Activated CD8-positive, alpha-beta memory T cell treated with anti-CD3 and anti-CD28 coated beads, Interleukin-2, amount 10 ng/mL, durations not matched to agents 7 days and 5 days (primary cell): ENCODE measurements at places on chromosomes 2 and 18. TPM values are rescaled to one million over a fixed set of nuclear protein-coding genes. Genes with fewer than 3 reads are reported as not detected.

DNA sequence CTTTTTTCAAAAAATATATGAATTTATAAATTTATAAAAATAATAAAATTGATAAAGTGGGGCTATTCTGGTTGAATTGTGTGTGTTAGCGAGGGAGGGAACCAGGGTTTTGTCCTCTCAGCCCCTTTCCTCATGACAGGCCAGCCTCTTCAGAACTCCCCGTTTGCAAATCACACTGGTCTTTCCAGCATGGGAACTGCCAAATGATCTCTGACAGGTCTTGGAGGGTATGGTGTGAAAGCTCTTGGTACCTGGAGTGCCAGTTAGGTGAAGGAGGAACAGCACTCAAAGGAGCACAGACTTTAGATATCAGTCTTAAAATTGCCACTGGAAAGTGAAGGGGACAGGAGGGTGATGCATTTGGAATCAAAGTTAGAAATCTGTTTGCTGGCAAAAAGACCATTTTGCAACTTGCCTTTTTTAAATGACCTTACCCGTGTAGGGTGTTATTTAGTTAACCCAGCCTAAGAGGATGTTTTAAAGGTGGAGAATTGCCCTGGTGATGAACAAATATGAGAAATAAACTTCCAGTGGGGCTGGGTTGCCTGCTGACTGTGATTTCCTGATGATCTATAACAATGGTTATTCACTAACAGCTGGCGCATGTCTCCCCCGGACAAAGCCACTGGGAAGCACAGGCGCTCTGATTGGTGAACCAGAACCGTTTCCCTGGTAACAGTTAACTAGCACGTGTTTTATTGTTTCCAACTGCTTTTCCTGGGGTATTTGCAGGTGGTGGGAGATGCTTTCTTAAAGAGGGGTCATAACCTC, 85.3 kb upstream of the EFEMP1 start:
- DNase-seq = no peak

DNA sequence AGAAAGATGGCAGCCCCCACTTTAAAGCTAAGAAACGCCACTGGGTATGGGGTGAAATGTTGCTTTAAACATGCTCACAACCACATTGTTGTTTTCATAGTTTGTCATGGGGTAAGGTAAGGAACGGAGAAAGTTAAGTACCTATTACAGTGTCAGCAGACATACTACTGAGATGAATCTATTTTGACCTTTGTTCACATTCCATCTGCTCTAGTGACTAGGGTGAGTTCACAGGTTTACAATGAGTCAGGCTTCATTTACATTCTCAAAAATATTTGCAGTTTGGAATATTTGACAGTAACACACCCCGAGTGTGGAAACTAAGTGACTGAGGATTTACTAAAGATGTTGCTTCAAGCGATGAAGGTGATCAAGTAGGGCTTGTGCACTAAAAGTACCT, 428.7 kb upstream of the ACVR2A start:
- no peak for DNase-seq

GRCh38 chr18:10162340-10162739, 248.5 kb downstream of the VAPA start:
- no peak for DNase-seq

GRCh38 chr2:73426176-73426575, 40.5 kb downstream of the ALMS1 start:
- DNase-seq = no peak

- no peak for DNase-seq
Measured at GRCh38 chr2:235432741-235433520, 60.9 kb upstream of the AGAP1 start.

- DNase-seq = no peak
Measured at GRCh38 chr2:48257456-48257855, 272.5 kb upstream of the STON1 start.

DNA sequence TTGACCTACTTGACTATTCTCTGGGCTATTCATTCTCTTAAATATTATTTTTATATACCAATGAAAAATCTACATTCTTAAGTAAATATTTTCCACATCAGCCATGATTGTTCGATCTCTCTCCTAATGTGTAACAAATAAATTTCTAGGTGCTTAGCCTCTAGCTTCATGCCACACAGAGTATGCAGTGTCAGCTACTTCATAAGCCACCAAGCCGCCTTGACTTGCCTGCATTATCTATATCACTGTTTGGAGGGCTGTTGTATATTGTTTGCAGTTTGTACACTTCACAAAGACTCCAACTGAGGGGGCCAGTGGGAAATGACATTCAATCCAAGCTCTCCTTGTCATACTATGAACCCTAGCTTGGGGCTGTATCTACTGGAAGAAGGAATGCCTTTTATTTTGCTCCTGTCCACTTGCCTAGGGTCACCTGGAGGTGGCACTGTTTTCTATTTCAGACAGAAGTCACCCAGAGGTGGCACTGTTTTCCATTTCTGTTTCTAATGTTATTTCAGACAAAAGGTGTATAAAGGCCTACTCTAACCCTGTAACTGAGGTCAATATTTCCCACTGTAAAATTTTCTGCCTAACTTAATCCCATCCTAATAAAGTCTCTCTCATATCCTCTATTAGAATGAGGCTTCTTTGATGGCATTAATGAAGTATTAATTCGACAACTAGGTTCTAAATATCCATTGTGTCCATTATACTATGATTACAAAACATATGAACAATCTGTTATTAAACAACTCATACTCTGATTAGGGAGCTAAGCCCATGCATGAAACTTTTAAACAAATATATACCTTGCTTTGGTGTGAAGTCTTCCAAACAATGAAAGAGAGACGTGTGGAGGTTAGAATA, 36.4 kb downstream of the COL5A2 start:
- DNase-seq = peak; percentile 56

GRCh38 chr18:24414349-24415003, 12.0 kb upstream of the IMPACT start:
- peak; percentile 52 for DNase-seq

DNA sequence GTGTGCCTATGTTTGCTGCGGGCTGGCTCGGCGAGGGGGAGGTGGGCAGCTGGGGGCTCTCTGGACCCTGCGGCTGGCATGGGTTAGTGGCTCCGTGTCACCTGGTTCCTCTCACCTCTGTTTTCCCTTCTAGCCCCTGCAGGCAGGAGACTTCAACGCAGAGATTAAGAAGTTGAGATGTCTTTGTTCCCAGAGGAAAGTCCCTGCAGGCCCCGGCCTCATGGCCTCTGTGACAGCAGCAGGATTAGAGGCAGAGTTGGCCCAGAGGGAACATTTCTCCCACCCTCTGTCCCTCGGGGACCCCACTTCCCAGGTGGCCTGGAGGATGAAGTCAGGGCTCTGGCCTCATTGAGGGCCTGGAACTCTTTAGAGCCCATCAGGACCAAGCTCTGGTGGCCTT, 56.5 kb downstream of the HPCAL1 start:
- DNase-seq = no peak

DNA sequence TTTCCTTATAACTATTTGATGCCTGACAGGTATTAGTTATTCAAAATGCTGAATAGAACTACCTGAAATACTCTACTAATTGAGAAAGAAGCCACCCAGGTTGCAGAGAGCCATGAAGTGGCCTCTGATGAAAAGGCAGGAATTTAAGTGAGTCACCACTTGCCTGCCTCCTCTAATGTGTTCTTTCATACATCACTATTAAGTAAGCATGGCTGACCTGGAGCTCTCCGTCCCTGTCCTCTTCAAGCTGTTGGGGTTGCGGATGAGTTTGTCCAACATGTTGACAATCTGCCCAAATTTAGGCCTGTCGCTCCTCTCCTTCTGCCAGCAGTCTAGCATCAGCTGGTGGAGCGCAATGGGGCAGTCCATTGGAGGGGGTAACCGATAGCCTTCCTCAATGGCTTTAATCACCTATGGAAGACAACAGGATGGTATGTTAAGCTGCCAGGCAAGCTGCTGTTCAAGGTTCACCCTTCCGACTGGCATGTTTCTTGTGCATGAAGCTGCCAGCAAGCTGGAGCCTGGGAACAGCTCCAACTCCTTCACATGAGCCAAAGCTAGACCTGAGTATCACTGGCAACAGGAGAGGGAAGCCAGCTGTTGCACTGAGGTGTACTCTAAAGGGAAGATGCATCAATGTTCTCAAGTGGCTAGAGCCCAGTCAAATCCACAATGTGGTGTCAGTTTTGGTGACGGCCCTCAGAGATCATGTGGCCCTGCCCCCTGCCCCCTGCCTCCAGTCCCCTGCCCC, 142.2 kb downstream of the EPHA4 start:
- no peak for DNase-seq

DNA sequence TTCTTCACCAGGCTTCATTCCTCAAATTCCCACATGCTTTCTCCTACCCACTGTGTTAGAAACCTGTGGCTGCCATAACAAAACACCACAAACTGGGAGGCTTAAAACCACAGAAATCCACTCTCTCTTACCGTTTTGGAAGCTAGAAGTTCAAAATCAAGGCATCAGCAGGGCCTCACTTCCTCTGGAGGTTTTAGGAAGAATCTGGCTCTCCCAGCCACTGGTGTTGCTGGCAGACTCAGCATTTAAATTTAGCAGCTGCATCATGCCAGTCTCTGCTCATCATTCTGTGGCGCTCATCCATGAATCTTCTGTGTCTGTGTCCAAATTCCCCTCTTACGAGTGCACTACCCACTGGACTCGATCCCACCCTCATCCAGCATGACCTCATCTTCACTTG, 248.5 kb downstream of the ZNF516 start:
- no peak for DNase-seq

- no peak for DNase-seq
Measured at GRCh38 chr2:164948540-164948939, 6.8 kb downstream of the SLC38A11 start.

GRCh38 chr2:121155502-121156056, 129.4 kb downstream of the TFCP2L1 start:
- no peak for DNase-seq

DNA sequence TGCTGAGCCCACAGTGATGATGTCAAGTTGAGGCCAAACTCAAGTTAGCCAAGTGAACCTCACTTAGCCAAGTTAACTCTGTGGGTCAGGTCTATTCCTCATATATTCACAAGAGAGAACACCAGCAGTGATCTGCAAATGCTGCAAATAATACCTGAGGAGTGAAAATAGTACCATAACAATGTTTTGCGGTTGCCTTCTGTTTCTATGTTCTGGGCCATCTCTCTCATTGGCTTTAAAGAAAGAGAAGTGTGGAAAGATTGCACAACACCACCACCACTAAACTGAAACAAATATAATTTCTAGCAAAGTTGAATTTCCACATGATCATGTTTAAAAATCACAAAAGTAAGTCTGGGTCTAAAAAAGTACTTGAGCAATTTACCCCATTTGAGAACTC, 211.1 kb upstream of the GALNT5 start:
- DNase-seq = no peak

DNA sequence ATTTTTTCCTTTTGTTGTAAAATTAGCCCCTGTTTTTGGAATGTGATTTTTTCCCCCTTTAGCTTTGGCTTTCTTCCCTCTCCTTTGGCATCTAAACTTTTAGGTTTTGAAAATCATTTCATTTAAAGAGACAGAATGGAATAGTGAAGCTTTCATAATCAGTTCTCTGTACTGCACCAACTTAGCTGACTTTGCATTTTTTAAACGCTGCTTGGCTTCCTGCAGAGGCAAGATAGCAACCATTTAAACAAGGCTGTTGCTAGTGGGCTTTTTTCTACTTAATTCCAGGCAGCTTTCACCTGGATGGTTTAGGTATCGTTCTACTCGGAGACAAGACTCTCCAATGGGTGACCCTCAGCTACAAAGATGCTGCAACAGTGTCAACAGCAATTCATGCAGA, 267.9 kb upstream of the PKDCC start:
- DNase-seq = no peak

DNA sequence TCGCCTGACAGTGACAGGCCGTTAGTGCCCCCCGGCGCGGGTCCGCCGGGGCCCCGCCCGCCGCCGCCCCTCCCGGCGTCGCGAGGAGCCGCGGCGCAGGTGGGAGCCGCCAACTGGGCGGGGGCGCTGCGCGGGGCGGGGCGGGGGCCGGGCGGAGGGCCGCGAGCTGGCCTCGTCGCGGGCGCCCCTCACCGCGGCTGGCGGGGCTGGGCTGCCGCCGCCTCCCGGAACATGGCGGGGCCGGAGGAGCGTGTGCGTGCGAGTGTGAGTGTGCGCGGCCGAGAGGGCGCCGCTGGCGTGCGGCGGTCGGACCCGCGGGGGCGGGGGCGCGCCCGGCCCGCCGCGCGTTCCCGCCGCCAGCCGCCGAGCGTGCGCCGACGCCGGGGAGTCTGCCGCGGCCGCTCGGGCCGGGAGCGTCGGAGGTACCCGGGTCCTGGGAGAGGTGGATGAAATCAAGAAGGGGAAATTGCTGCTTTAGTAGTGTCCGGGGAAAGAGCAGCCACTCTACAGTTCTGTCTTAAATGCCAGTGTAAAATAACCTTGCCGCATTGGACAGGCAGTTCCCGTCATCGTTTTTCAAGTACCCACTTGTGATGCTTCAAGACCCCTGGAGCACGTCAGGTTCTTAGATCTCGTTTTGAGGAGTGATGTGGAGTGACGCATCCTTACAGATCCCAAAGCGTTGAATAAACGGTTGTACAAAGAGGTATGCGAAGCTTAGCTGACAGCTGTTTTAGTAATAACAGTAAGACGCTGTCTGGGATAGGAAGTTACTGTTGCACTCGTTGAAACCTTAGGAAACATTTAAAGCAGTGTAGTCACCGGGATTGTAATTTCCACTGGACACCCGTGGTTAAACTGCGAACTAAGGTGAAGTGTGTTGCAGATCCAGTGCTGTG, 836 bp downstream of the ANKRD12 start:
- peak; percentile 74 for DNase-seq

DNA sequence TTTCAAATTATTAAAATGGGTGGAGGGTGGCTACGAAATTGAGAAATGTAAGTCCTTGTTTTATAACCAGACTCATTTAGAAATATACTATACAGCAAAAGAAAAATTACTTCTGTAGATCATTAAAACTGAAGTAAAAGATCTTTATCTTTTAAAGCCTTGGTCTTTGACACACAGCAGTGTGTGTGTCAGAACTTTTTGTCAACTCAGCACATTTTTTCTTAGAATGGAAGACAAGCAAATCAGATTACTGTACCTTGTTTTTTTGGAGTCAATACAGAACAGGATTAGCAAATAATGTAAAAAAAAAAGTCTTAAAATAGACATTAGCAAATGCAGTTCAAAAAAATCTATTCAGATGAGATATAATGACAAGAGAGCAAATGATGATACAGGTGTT, 49.1 kb downstream of the C2orf76 start:
- DNase-seq = no peak

- no peak for DNase-seq
Measured at GRCh38 chr2:216694826-216695217, 527 bp downstream of the IGFBP5 start.

DNA sequence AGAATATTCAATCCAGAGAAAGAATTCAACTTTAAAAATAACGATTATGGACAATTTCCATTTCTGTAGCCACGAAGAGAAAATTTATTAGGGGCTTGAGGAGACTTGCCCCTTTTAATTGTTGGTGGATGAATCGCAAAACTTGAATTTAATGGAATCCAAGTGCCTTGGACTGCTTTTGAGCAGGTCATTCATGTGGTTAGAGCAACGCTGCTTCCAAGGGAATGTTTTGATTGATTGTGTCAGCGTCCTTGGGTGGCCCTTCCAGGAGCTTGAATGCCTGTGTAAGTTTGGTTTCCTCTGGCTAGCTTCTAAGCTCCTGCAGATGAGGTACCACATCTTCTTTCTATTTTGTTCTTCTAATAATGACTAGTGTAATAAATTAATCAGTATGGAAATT, 213.4 kb downstream of the LTBP1 start:
- no peak for DNase-seq

Gene MITD1
- total RNA-seq = 63.1 TPM

Gene CFC1
- total RNA-seq = not detected

Gene TWSG1
- total RNA-seq = 11.2 TPM

Gene GCG
- not detected for total RNA-seq

Gene CNGA3
- not detected for total RNA-seq

Gene GAREM1
- total RNA-seq = not detected

Gene SYT4
- not detected for total RNA-seq

Gene AAK1
- 94.0 TPM for total RNA-seq

Gene STPG4
- total RNA-seq = 0.20 TPM

Gene ZNF516
- 2.0 TPM for total RNA-seq
